ENCODE measurements at places on chromosomes 3 and 15. TPM values are rescaled to one million over a fixed set of nuclear protein-coding genes. Genes with fewer than 3 reads are reported as not detected.

Gene PARP16
- 8.6 TPM for total RNA-seq

Gene GOLGA6B
- not detected for total RNA-seq

Gene HEMK1
- 4.5 TPM for total RNA-seq

Gene KCTD6
- total RNA-seq = 24.5 TPM

Gene GRIP2
- total RNA-seq = 8.2 TPM

Gene KLHL6
- total RNA-seq = 0.41 TPM

Gene GOLGA6A
- total RNA-seq = under 0.01 TPM

DNA sequence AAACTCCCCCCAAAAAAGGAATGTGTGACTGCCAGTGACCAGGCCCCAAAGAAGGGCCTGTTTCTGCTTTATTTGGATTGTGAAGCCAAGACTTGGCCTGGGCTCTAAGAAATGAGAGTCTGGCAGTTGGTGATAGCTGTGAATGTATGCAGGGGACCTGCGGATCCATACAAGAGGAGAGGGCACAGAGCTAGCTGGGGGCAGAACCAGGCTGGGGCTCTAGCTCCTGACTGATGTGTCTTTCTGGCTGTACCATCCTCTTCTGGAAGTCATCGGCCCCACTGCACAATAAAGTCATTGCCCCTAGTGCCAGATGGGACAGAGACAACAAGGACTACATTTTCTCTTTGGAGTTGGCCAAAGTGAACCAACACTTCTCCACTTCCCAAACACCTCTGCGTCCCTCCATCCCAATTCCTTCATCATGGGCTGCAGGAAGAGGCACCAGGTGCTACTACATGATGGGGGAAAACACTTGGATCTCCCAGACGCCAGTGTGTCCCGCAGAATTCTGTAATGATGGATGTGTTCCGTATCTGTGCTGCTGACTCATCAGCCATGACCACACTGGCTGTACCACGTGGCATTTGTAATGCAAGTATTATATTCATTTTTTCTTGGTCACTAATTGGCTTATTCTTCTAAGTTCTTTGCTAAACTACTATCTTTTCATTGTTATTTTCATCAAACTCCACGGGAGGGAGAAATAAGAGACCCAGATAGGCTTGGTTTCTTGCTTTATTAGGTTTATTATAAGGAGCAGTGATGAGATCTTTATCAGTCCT lies 1.7 kb upstream of the PLA2G4F start:
- peak; percentile 42 for DNase-seq

GRCh38 chr3:100093831-100094230 lies 20.5 kb downstream of the FILIP1L start:
- DNase-seq = no peak

DNA sequence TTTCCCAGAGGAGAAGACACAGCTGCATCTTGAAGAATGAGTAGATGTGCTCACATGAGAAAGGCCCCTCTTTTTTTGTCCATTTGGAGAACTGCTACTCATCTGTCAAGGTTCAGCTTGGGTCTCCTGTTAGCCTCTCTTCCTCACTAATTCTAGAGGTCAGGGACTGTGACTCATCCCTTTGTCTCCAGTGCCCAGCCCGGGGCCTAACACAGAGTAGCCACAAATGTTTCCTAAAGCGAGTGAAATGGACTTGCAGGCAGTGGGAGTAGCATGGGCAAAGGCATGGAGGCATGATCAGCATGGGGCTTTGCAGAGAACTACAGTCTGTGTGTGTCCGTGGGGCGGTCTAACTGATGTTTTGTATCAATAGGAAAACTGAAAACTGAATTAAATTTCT lies 33.9 kb upstream of the MRPS22 start:
- DNase-seq = no peak

GRCh38 chr3:126746395-126747177 lies 42.5 kb downstream of the CHCHD6 start:
- no peak for DNase-seq

- DNase-seq = no peak
Measured at GRCh38 chr3:64870876-64871646, 183.3 kb upstream of the ADAMTS9 start.

- DNase-seq = no peak
Measured at GRCh38 chr3:119401503-119402440, 61.6 kb downstream of the TMEM39A start.

DNA sequence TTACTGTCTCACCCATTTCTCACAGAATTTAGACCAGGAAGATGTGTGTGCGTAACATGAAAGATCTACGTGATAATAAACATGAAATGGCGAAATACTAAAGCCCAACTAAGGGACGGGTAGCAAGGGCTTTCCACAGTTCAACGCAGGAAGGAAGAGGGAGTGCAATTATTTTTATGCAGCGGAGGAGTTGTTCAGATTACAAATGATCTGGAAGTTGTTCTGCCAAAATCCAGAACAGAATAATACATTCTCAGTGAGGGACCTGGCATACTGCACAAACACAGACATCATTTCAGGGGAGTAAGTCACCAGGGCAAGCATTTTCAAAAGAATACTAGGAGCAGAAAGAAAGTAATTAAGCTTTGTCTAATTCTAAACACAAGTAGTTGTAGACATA lies 133.6 kb upstream of the RAP2B start:
- no peak for DNase-seq

GRCh38 chr3:10683106-10683505 lies 132.9 kb upstream of the SLC6A11 start:
- no peak for DNase-seq

DNA sequence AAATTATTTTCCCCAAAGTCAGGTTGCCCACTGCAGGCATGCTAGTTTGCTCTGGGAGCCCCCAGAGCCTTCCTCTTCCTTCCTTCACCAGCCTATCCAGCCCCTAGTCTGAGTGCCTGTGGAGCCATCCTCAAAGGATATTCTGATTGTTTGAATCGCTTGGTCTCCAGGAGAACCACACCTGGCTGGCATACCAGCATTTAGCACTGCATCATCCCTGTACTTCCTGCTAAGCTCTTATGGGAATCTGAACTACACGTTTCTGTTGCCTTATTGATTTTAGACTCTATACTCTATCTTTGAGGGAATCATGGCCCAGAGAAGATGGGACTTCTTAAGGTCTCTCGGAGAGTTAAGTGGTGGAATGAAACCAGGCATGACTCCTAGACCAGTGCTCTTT lies 26.3 kb downstream of the ZBTB38 start:
- DNase-seq = no peak

DNA sequence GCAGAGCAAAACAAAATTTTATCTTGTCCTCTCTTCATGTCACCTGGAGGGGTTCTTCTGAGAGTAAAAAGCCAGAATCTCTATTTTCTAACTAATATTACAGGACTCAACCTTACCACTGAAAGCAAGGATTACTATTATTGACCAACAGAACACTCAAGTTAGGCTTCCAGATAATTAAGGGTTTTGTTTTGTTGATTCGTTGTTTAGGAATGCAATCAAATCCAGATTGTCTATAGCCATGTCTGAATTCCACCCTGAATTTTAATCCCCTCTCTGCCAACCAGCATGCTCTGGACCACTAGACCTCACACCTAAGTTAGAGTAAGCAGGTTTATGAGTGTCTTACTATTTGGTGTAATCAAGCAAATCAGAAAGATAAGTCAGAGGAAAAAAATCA lies 90.7 kb downstream of the PEAK1 start:
- DNase-seq = no peak

DNA sequence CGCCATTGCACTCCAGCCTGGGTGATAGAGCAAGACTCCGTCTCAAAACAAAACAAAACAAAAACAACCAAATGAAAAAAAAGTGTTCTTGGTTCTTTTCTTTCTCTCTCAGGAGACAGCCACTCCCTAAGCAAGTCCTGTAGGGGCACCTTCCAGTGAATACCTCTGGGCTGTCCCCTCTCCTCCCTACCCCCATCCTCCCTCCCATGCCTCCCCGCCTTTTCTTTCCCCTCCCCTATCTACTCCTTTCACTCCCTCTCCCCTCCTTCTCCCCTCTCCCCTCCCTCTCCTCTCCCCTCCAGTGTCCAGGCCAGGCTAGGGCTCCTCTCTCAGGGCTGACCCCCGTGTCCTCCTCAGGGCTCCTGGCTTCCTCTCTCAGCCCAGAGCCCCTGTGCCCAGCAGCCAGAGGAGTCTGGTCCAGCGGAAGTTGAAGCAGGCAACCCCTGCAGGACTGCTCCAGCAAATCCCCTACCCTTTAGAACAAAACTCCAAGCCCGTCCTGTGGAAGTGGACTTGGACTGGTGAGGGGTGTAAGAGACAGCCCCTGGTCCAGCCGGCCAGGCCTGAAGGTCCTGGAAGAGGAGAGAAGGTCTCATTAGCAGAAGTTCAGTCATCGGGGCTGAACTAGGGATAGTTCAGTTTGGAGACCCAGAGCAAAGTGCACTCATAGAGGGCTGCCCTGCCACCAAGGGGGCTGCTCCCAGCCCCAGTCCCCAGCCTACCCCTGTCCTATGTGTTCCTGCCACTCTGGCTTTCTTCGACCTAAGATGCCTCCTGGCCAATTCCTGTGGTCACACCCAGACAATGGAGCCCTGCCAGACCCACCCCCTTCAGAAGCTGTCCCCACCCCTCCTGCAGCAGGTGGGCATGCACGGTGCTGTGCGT lies 79.8 kb upstream of the IQSEC1 start:
- DNase-seq = no peak

DNA sequence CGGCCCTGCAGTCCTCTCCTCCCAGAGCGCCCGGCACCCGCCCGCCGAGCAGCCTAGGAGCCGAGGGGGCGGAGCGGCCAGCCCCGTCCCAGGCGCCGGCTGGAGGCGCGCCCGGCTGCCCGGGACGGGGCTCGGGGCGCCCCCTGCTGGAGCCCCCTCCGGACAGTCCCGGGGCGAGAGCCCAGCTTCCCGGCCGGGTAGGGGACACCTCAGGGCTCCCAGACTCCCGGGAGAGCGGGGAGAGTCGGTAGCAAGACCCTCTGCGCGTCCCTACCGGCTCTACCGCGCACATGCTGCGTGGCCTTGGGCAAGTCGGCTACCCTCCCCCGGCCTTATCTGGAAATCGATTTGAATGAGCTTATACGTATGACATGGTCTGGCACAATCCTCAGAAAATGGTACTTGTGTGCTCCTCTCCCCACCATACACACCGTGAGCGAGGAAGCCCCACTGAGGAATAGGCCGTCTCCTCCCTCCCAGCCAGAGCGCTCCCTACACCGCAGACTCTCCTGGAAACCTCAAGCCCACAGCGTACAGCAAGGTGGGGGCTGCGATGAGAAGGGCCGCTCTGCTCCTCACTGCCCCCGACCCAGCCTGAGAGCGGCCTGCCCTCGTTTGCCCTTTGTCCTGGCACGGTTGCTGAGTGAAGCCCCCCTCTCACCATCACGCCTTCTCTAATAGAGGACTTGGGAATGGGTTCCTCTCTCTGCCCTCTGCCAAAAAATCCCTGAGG lies at the start of gene DAPK2:
DAPK2 (minus strand) TSS at position 65 of the 733 bp plus-strand sequence. CDS start 6,224 bp downstream, outside the sequence.
- DNase-seq = peak; percentile 91

DNA sequence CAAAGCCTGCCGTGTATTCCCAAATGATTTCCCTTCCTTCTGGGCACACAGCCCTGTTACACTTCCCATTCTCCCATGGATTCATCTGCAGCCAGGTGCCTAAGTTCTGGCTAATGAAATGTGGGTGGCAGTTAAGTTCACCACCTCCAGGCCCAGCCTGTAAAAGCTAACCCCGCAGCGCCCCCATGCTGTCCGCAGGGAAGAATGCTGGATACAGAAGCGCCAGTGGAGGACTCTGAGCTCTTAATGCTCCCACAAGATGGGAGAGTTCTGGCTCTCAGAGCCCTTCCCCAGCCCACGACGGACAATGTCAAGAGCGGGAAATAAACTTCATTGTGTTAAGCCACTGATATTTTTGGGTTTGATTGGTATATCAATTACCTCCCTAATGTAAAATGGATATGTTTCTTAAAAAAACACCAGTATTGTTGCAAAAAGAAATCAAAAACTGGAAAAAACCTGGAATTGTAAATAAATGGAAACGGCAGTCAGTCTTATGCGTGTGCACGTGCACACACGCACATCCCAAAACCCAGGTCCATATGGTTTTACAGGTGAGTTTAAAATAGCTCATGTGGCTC lies 37.7 kb upstream of the FGD5 start:
- no peak for DNase-seq

DNA sequence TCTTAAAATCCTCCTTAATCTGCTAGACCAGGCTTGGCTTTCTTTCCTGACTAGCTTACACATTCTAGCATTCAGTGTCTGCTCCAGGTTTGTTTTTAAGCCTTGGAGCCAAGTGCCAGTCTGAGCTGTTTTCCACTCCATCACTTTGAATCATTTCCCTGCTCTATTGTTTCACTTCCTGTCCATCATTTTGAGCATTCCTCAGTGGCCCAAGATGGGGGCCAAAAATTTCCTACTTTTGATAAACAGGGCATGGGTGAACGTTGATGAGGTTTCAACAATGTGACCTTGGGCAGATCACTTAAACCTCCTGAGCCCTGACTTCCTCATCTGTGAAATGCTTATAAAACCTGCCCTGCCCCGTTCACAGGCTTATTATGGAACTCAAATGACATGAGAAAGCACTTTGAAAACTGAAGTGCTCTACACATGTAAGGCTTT lies 4.4 kb downstream of the CYP19A1 start:
- no peak for DNase-seq

DNA sequence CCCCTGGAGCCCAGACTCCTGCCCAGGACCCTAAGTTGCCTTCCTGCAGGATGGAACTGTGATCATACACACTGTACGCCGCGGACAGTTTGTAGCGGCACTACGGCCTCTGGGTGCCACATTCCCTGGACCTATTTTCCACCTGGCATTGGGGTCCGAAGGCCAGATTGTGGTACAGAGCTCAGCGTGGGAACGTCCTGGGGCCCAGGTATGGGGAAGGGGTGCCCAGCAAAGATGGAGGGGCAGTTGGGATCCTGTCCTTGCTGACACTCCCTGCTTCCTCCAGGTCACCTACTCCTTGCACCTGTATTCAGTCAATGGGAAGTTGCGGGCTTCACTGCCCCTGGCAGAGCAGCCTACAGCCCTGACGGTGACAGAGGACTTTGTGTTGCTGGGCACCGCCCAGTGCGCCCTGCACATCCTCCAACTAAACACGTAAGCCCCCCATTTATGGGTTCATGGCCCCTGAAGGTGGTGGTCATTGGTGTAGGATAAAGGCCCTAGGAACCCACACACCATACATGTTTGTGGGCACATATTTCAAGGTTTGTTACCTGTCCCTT lies 28.8 kb downstream of the NBEAL2 start:
- no peak for DNase-seq

DNA sequence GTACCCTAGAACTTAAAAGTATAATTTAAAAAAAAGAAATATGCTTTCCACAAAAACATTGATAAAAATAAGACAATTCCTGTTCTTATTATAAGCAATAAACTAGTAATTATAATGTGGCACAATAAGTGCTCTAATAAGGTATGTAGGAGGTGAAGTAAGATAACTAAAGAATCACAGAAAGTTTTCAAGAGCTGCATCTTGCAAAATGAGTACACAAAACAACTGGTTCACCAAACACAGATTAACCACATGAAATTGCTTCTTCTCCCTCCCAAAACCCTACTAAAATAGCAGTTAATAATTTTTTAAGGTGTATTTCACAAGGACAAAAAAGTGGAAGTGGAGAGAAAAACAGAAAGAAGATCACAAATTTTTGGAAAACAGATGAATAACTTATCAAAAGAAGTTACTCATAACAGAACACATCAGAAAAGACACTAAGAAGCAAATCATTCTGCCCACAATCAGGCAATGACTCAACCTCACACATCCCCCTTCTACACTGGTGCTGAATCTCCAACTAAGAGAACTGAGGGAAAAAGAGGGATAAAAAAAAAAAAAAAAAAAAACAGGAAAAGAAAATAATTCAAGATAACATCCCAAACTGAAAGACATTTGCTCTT lies 64.2 kb downstream of the TBC1D5 start:
- DNase-seq = no peak

GRCh38 chr15:48721061-48721810 lies 75.7 kb upstream of the FBN1 start:
- no peak for DNase-seq

Measured in frontal cortex (tissue), 4 donors.